ENCODE measurements at places on chromosomes 11 and 22.

- DNase-seq, result no peak
Measured at GRCh38 chr11:126341760-126342161, 13.7 kb upstream of the ST3GAL4 start.

- DNase-seq, result no peak
Measured at GRCh38 chr11:2474059-2474901, 29.5 kb downstream of the KCNQ1 start.

GRCh38 chr11:35257281-35257680 is 118.3 kb downstream of the CD44 start:
- no peak for DNase-seq

DNA sequence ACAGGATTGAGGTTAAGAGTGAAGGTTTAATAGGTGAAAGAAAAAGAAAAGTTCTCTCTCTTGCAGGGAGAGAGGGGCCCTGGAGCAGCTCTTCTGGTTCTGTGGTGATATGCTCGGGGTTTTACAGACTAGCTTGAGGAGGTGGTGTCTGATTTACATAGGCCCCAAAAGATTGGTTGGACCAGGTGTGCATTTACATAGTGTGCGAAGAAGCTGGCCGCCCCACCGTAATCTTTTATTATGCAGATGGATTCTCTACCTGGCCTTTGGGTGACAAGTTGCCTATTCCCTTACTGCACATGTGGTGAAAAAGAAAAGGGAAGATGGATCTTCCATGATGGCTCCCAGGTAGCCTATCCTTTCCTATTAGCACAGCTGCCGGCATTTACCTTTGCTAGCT is 219.9 kb upstream of the GRIA4 start:
- DNase-seq, result no peak

DNA sequence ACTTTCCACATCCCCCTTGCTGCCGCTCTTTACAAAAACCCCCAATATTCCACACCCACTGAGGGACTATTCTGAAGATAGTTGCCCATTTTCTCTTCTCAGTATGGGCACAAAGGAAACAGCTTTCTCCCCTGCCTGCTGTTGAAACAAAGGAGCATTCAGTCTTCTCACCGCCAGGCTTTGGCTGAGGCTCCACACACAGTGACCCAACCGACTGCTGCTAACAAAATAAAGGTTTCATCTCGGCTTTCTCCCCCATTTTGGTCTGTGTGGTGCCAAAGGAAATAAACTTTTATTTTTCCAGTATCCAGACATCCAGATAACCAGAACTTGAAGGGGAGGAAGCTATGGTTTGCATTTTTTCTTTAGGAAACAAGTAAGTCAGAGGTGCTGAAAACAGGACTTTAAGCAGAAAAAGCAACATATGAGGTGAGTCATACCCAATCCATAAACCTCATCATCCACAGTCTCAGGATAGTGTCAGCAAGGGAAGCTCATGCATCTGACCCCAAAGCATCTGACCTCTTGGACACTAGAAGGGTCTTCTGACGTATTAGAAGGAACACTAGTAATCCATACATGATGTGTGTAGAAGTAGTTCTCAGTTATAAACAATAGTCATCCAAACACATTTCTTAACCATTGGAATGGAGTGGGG is 6.4 kb downstream of the CLMP start:
- no peak for DNase-seq

- DNase-seq, result no peak
Measured at GRCh38 chr11:86574493-86575207, 97.8 kb downstream of the ME3 start.

DNA sequence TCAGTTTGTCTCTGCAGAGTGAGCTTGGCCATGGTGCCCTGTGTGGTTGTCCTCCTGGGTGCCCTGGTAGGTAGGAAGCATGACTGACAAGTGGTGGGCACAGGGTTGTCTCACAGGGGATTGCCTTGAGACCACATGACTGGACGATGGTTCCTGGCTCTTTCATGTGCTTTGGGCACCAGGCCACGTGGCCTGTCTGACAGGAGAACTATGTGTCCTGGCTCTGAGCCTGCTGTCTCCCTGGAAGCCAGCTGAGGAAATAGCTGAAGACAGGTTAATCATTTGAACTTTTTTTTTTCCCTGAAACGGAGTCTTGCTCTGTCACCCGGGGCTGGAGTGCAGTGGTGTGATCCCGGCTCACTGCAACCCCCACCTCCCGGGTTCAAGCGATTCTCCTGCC is 93.2 kb downstream of the LDLRAD3 start:
- no peak for DNase-seq

DNA sequence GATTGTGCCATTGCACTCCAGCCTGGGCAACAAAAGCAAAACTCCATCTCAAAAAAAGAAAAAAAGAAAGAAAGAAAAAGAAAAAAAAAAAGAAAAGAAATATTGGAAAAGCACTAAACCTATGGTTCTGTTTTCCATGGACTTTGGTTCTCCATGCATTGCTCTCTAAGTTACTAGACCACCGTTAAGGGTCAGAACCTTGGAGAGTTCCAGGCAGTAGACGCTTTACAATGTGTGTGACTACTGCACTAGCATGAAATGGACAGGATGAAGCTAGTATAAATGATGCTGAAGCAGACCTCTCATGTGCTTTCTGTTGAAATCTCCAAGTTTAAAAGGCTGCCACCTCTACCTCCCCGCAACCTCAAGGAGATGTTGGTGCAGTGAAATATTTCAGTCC is 63.5 kb downstream of the SIK2 start:
- DNase-seq, result no peak

GRCh38 chr11:86274503-86274902 is 27.5 kb upstream of the HIKESHI start:
- no peak for DNase-seq

DNA sequence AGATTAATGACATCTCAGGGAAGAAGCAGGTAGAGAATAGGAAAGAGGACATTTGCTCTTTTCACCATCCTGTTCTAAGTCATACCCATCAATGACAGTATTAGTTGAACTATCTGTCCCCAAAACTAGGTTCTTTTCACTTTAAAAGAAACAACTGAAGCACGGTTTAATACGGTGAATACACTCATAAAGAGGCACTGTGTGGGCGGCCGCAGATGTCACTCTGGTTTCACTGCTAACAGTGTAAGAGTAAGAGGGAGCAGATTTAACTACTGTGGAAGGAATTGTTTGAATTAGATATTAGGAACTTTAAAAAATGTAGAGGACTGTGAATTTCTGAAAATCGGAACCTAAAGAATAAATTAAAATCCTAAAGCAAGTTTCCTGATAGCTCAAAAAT is 49.5 kb downstream of the VSIG10L2 start:
- DNase-seq, result peak; percentile 14

DNA sequence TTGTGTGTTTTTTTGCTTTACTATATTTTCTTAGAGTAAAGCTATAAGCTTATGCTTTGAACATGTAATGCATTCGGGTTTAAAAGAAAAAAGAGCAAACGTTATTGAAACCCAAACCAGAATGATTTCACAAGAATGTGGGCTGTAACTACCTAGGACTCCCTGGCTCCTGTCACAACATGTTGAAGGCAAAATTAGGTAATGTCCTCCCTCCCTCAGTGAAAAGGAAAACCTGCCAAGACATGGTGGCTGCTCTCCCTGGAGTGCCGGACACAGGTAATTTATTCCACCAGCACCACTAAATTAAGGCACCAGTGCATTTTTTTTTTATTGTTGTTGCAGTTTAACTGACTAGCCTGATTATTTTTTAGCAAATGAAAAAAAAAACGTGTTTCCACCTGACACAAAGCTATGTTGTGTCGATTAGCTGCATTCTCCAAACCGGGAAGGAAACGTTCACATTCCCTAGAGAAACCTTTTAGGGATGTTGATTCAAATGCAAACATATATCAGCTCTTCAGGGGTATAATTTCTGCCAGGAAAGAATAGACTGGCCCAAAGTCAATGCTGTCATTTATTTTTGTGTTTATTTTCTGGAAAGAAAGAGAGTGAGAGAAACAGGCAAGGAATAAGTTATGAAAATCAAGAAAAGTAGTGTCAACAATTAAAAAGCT is 134.6 kb downstream of the CCDC34 start:
- DNase-seq, result no peak

DNA sequence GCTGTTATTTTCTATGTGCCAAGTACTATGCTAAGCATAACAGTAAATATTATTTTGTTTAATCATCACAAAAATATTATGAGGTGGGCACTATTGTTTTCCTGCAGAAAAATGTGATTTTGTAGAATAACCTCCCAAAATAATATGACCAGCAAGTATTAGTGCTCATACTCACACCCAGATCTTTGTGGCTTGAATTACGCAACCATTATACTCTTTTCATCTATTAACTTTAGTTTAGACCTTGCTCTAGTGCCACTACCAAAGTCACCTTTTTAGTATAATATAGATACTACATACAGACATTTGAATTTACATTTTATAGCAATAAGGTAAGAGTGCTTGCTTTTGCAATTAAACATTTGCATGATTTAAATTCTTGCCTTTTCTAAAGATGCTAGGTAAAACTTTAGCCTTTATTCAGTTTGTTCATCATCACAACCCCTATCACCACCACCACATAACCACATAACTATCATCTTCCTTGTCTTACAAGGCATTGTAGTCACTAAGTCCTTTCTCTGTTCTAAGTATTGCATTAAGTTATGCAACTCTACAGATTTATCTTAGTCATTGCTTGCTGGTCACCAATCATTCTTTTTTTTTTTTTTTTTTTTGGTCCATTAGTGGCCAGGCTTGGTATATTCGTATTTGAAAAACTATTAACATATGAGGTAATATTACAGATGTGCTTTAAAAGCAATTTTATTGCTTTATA is 68.4 kb downstream of the GAS2 start:
- no peak for DNase-seq

GRCh38 chr22:42907404-42908373 is 50.6 kb upstream of the ARFGAP3 start:
- no peak for DNase-seq

DNA sequence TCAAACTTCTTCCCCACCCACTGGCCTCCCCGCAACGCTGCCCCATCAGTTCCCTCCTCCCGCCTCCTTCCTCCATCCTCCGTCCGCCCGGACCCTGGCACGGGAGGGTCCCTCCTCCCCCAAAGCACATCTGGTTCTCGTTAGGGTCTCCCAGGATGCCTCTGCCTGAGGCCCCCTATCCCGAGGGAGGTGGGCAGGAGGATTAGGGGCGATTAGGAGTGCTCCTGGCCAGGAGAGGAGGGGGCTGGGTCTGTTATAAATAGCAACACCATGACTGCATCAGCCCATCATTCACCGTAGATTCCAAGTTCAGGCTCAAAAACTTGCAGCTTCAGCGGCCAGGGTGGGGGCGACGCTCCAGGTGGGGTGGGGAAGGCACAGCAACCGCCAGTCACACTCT is 10.4 kb downstream of the MYRF start:
- DNase-seq, result no peak
